Panc1 (cell line): ENCODE measurements at places on chromosomes 4 and X. TPM values are rescaled to one million over a fixed set of nuclear protein-coding genes. Genes with fewer than 3 reads are reported as not detected.

DNA sequence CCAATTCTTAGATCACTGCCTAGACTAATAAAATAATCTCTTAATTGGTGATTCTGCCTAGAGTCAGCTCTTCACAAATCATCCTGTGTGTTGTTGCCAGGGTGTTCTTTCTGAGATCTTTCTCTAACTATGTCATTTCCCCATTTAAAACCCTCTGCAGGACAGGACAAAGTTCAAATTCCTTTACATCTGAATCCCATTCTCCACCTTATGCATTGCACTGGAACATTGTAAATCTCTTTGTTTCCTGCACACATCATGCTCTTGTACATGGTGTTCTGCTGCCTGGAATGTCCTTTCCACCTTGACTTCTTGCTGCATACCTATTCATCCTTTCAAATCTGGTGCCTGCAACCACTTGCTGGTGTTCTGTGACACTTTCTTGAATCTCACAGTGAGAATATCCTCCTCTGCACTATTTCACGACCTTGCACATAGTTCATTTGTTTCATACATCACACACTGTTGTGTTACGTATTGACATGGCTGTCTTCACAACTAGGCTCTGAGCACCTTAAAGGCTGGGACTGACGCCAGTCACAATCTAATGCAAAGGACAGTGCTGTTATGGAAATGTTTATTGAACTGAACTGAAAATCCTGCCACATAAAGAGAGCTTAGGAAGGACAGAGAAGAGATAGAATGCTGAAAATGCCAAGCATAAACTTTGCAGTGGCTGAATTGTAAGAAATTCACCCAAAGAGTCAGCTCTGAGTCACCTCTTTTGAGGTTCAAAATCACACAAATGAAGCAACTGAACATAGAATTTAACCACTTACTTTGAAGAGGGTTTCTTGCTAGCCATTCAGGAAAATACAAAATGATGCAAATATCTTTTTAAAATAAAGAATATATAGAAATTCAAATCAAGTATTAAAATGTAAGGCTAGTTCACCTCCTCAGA is 26.4 kb upstream of the SMIM14 start:
- H3K36me3 ChIP-seq: no peaks in the 10 kb centered on the region
- H3K27ac ChIP-seq: no peak overlapping the region
- no peaks in the 10 kb centered on the region for H3K4me1 ChIP-seq
- H3K4me3 ChIP-seq: no peak overlapping the region

DNA sequence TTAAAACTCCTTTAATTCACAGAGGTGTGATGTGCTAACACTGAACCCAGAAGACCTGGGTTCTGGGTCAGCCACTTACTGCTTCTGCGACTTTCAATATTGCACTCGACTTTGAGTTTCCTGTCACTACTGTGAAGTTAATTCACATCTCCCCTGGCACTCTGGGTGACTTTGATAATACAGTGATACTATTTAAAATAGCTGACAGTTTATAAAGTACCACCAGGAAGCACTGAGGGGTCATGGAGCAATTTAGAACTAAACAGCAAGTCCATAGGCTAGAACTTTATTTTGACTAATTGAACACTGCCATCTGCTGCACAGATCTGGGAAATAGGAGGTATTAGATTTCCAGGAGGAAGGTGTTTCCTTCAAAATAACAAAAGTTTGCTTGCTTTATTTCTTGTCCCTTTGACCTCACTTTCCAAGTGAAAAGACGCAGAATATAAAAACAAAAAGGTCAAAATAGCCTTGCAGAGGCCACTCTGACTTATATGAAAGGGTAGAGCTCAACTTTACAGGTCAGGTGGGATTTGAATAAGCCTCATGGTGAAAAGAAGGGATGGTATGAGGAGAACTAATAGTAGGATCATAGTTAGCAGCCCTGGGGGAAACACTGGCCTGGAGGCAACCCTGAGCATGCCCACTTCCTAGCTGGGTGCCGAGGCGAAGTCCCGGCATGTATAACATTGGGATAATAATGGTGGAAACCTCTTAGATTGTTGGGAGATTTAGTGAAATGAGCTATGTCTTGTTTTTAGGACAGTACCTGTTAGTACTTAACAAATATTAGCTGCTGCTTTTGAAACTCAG is 53.4 kb downstream of the ZNF518B start:
- H3K4me1 ChIP-seq: no peaks in the 10 kb centered on the region
- no peaks in the 10 kb centered on the region for H3K36me3 ChIP-seq
- no peak overlapping the region for H3K4me3 ChIP-seq
- no peak overlapping the region for H3K27ac ChIP-seq
- no peaks in the 10 kb centered on the region for H3K27me3 ChIP-seq
- peak; percentile 10 for DNase-seq

DNA sequence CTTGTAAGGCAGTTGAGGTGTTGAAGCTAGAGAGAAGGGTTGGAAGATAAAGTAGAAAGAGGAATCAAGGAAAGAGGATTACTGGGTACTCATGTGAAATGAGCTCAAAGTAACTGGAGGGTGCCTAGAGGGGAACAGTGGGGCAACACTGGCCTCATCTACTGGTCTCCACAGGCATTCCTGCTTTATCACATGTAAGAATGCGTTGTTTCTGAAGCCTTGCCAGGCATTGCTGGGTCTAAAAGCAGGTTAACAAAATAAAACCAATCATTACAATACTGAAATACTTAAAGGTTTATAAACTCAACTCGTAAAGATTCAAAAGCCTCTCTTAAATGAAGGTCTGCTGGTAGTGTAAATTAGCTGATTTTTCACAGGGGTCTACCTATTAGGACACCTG is 96.0 kb downstream of the FANCB start:
- H3K4me3 ChIP-seq: no peak overlapping the region
- H3K4me1 ChIP-seq: no peaks in the 10 kb centered on the region
- no peak for DNase-seq
- no peaks in the 10 kb centered on the region for H3K27me3 ChIP-seq
- H3K27ac ChIP-seq: no peak overlapping the region

DNA sequence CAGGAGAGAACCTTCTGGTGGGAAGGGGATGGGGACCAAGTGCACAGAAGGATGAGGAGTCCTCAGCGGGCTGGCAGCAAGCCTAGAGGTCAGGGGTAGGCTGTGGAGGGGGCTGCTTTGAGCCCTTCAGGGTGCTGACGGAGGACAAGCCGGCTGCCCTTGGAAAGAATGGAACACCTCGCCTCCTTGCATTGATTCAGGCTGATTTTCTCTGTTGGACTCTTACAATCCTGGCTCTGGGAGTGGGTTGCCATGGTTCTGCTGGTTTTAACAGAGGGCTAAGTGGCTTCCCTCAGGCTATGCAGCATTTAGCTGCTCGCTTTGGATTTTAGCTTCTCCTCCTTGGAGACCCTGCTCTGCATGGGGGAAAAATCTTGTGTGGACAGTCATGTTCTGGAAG is 49.4 kb upstream of the CHRNA9 start:
- H3K4me3 ChIP-seq: no peak overlapping the region
- no peaks in the 10 kb centered on the region for H3K36me3 ChIP-seq
- peak overlapping the region; percentile 39; the same call in 1 of the 2 replicates for H3K27ac ChIP-seq
- no peak for DNase-seq

GRCh38 chr4:186137196-186137794 is 32.8 kb downstream of the FAM149A start:
- no peaks in the 10 kb centered on the region for H3K36me3 ChIP-seq
- no peak overlapping the region for H3K4me3 ChIP-seq
- H3K4me1 ChIP-seq: no peaks in the 10 kb centered on the region
- no peak for DNase-seq
- H3K27ac ChIP-seq: no peak overlapping the region

- no peaks in the 10 kb centered on the region for H3K36me3 ChIP-seq
- no peak overlapping the region for H3K27ac ChIP-seq
- DNase-seq: no peak
- no peak overlapping the region for H3K4me3 ChIP-seq
These were observed 71.1 kb downstream of the MAP9 start for GRCh38 chr4:155305619-155306018.

GRCh38 chrX:130079824-130080406 is 30.4 kb downstream of the ELF4 start:
- peak; percentile 54 for DNase-seq
- H3K4me3 ChIP-seq: no peak overlapping the region
- peaks cover 26% of the 10 kb centered on the region for H3K4me1 ChIP-seq
- no peaks in the 10 kb centered on the region for H3K27me3 ChIP-seq
- no peak overlapping the region for H3K27ac ChIP-seq

The F8A3 gene
- total RNA-seq: 0.54 TPM

The FAM184B gene
- total RNA-seq: 0.03 TPM

The FDCSP gene
- total RNA-seq: not detected

GRCh38 chr4:167622481-167623240 is 388.4 kb upstream of the SPOCK3 start:
- no peaks in the 10 kb centered on the region for H3K27me3 ChIP-seq
- DNase-seq: peak; percentile 17
- no peak overlapping the region for H3K27ac ChIP-seq

The SPATA18 gene
- total RNA-seq: 0.39 TPM

- no peaks in the 10 kb centered on the region for H3K4me1 ChIP-seq
- DNase-seq: no peak
- H3K4me3 ChIP-seq: no peak overlapping the region
- H3K27me3 ChIP-seq: no peaks in the 10 kb centered on the region
- no peak overlapping the region for H3K27ac ChIP-seq
These were observed 28.1 kb downstream of the ANK2 start for GRCh38 chr4:113077575-113077974.

- H3K4me1 ChIP-seq: no peaks in the 10 kb centered on the region
- H3K36me3 ChIP-seq: no peaks in the 10 kb centered on the region
- H3K27ac ChIP-seq: no peak overlapping the region
- H3K27me3 ChIP-seq: no peaks in the 10 kb centered on the region
- H3K4me3 ChIP-seq: no peak overlapping the region
These were observed 48.9 kb upstream of the ZNF518B start for GRCh38 chr4:10506077-10506476.

The ALAS2 gene
- not detected for total RNA-seq

- no peaks in the 10 kb centered on the region for H3K27me3 ChIP-seq
- no peak overlapping the region for H3K27ac ChIP-seq
- H3K4me1 ChIP-seq: no peaks in the 10 kb centered on the region
- no peak for DNase-seq
These were observed 56.5 kb downstream of the BMPR1B start for GRCh38 chr4:94814237-94814636.

DNA sequence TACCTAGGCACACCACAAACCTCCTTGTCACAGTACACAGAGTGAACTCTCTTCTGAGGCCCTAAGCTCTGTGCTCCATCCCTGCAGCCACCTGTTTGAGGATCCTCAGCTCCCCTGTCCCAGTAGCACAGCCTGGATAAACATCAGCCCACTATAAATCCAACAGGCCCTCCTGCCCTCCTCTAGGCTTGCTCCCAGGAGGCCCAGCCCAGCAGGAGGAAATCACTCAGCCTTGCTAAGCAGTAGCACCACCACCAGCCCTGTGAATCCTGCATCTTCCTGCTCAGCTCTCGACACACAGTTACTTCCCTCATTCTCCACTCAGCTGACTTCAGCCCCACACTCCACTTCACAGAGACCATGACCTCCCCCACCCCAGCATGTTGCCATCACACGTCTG is 273.9 kb downstream of the BCOR start:
- no peak overlapping the region for H3K27ac ChIP-seq
- no peak for DNase-seq
- H3K27me3 ChIP-seq: no peaks in the 10 kb centered on the region
- H3K36me3 ChIP-seq: no peaks in the 10 kb centered on the region

GRCh38 chr4:18388039-18388438 is 366.5 kb upstream of the LCORL start:
- H3K27me3 ChIP-seq: no peaks in the 10 kb centered on the region
- DNase-seq: no peak
- H3K36me3 ChIP-seq: no peaks in the 10 kb centered on the region

The PNMA5 gene
- total RNA-seq: not detected

- DNase-seq: no peak
- H3K36me3 ChIP-seq: no peaks in the 10 kb centered on the region; the same call in 1 of the 2 replicates
- H3K27me3 ChIP-seq: no peaks in the 10 kb centered on the region
- no peak overlapping the region for H3K4me3 ChIP-seq
- no peak overlapping the region for H3K27ac ChIP-seq
These were observed 10.9 kb downstream of the TBC1D19 start for GRCh38 chr4:26594778-26595177.

- no peak for DNase-seq
- H3K27me3 ChIP-seq: no peaks in the 10 kb centered on the region
- H3K4me3 ChIP-seq: no peak overlapping the region
- H3K4me1 ChIP-seq: peaks cover 4% of the 10 kb centered on the region; the same call in 1 of the 2 replicates
- H3K36me3 ChIP-seq: peaks cover 4% of the 10 kb centered on the region; the same call in 1 of the 2 replicates
These were observed 3.0 kb upstream of the PCGF3 start for GRCh38 chr4:702618-703048.

The NPY2R gene
- total RNA-seq: not detected

DNA sequence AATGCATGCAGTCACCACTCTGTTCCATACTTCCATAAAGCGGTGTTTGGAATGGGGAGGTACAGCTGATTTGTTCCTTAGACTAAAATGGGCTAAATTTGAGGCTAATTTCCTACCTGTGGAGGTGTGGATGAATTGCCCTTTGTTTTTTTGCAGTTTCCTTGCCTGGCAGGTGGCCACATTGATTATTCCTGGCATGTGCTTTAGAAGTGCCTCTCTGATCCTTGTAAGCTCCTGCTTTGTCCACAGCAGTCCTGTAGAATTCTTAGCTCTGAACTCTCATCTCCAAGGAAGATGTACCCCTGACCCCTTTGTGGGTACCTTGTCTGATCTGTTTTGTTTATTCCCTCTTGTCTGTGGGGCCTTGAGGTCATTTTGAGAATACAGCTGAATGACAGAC is 136.8 kb downstream of the ADGRL3 start:
- H3K27me3 ChIP-seq: no peaks in the 10 kb centered on the region
- H3K4me3 ChIP-seq: no peak overlapping the region
- no peaks in the 10 kb centered on the region for H3K36me3 ChIP-seq
- no peak overlapping the region for H3K27ac ChIP-seq
- no peaks in the 10 kb centered on the region for H3K4me1 ChIP-seq

GRCh38 chr4:186740822-186741221 is 17.2 kb upstream of the FAT1 start:
- no peak for DNase-seq
- H3K36me3 ChIP-seq: no peaks in the 10 kb centered on the region
- no peak overlapping the region for H3K4me3 ChIP-seq
- H3K27ac ChIP-seq: no peak overlapping the region

GRCh38 chr4:20370274-20370673 is 118.6 kb downstream of the SLIT2 start:
- H3K27me3 ChIP-seq: no peaks in the 10 kb centered on the region
- H3K4me3 ChIP-seq: no peak overlapping the region
- DNase-seq: no peak
- H3K4me1 ChIP-seq: no peaks in the 10 kb centered on the region
- no peaks in the 10 kb centered on the region for H3K36me3 ChIP-seq

DNA sequence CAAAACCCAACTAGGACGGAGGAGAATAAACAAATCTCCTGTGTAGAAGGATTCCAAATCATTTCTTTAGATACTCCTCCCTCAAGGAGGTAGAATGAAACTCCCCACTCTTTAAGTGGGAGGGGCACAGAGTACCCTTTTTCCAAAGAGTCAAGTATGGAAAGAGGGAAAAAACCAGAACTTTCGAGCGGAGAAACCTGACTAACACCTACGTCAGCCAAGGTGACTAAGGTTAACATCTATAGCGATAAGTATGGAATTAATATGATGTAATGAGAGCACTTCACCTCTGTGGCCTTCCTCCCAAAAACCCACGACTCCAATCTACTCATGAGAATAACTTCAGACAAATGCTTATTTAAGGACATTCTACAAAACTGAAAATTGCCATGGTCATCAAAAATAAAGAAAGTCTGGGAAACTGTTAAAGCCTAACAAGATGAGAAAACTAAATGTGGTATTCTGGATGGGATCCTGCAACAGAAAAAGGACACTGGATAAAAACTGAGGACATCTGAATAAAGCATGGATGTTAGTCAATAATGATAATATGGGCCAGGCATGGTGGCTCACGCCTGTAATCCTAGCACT is 157.0 kb upstream of the MAP3K15 start:
- no peaks in the 10 kb centered on the region for H3K27me3 ChIP-seq
- no peaks in the 10 kb centered on the region for H3K36me3 ChIP-seq
- peak overlapping the region; percentile 88 for H3K27ac ChIP-seq
- DNase-seq: no peak
- H3K4me1 ChIP-seq: peaks cover 12% of the 10 kb centered on the region; the same call in 1 of the 2 replicates
- H3K4me3 ChIP-seq: no peak overlapping the region
